ENCODE measurements at places on chromosomes 4 and X.

DNA sequence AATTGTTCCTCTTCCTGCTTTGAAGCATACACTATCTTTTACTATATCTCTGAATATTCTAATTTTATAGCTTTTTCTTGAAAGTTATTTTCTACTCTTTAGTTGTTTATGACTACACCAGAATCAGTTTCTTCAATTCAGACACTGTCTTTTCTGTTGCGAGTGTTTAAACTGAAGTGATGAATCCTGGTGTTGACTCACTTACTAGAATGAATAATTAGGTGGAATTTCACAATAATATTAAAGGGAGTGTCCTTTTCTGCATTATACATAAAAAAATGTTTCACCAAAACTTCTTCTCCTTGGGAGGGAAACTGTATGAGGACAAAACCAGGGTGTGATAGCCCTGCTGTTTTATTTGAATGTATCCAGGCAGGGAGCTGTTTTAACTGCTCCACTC is 1383.1 kb downstream of the C4orf33 start:
- peak; percentile 4 for DNase-seq

DNA sequence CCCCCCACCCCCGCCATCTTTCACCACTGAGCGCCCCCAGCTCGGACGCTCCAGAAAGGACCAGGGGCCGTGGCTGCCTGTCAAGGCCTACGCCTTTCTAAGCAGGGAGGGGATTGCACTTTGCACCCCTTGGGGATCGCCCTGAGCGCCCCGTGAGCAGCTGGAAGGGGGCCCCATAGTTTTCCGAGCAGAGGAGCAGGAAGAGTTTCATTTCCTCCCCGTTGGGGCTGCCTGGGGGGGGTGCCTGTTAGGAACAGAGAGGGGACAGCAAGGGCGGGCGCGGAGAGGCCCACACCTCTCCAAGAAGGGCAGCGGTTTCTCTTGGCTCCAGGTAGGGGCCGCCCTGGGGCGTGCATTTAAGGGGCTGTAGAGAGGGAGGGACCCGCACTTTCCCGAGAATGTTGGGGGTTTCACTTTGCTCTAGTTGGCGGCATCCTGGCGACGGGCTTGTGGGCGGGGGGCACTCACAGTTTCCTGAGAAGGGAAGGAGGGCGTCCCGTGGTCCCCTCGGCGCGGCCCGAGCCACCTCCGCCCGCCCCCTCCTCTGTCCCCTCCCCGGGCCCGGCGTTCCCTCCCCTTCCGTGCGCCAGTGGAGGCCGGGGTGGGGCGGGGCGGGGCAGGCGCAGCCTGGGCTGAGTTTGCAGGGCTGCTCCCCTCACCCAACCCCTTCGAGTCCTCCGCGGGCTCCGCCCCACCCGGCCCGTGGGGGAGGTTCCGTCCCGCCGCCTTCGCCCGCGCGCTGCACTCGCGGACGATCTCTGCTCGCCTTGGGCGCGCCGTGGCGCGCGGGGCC is 82.3 kb upstream of the CD99 start:
- peak; percentile 67 for DNase-seq

DNA sequence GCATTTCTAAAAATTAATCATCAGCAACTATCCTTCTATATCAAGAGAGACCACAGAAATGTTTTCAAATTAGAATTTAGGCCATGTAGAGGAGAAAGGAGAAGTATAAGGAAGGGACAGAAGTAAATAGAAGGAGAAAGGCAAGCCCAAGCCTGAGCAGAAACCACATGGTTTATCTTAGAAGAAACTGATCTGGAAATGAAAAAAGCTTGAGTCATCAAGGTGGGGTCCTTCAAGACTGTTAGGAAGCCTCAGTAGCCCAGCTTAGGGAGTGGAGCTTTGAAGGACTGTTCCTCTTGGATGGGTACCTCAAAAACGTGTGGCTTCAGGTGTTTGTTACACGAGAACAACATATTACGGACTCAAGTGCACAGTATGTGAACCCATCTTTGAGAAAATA is 4.5 kb downstream of the BMX start:
- DNase-seq: no peak

- DNase-seq: peak; percentile 6
Observed at GRCh38 chr4:40750461-40751258, 905 bp downstream of the NSUN7 start.

DNA sequence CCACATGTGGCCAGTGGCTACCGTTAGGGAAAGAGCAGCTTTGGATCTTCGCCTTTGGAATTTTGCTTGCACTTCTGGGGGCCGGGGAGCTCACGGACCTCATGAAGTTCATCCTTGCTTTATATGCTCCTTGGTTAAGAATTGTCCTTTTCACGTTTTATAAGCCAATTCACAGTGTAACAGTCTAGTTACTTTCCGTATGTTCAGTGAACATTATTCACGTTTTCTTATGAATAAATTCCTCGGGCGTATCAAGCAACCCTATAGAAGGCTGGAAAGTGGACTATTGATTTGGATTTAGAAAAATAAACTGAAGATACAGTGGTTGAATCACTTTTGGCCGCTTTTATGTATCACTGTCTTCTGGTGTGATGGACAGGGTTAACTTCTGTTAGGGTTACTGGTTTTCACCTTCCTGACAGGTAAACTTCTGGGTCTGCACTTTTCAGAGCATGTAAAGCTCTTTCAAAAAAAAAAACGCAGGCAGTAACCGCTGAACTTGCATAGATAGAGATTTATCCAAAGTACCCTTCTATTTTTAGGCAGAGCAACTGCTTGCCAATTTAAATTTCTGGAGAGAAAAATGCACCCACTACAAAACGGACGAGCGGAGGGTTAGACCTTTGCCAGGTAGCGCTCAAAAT is 569 bp upstream of the PDLIM5 start:
- no peak for DNase-seq

GRCh38 chrX:47838361-47838760 is 1.7 kb downstream of the ZNF81 start:
- no peak for DNase-seq

Measured in astrocyte (in vitro differentiated cells and primary cell).